ENCODE measurements at places on chromosomes 16 and 17.
A peak's percentile ranks its signal among the peaks of the same experiment; 100 is the strongest.

- ATAC-seq, result no peak
Measured at GRCh38 chr16:87684106-87684677, 81.6 kb downstream of the KLHDC4 start.

- ATAC-seq, result no peak
Measured at GRCh38 chr16:11098601-11099390, 154.4 kb downstream of the CLEC16A start.

- ATAC-seq, result no peak
Measured at GRCh38 chr16:1089439-1089821, 6.6 kb downstream of the C1QTNF8 start.

- ATAC-seq, result no peak
Measured at GRCh38 chr16:8722025-8722348, 47.6 kb downstream of the ABAT start.

- ATAC-seq, result no peak
Measured at GRCh38 chr17:60151355-60151754, 1.6 kb downstream of the CA4 start.

DNA sequence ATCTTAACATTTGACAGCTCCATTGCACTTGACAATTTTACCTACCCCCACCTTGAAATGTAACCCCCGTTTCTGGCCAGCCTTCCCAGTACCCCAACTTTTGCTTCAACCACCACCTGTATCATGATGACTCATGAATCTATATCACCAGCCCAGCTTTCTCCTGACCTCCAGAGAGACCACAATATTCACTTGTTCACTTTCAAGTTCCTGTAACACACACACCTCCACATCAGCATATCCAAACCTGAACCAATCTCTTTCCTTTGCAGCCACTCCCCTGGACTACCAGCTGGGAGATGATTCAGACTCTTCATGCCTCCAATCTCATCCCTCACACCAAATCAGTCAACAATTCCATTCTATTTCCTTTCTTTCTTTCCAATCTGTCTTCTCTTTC, 8.0 kb downstream of the SMG6 start:
- no peak for ATAC-seq

- no peak for ATAC-seq
Measured at GRCh38 chr17:80386341-80386740, 28.6 kb upstream of the ENDOV start.

DNA sequence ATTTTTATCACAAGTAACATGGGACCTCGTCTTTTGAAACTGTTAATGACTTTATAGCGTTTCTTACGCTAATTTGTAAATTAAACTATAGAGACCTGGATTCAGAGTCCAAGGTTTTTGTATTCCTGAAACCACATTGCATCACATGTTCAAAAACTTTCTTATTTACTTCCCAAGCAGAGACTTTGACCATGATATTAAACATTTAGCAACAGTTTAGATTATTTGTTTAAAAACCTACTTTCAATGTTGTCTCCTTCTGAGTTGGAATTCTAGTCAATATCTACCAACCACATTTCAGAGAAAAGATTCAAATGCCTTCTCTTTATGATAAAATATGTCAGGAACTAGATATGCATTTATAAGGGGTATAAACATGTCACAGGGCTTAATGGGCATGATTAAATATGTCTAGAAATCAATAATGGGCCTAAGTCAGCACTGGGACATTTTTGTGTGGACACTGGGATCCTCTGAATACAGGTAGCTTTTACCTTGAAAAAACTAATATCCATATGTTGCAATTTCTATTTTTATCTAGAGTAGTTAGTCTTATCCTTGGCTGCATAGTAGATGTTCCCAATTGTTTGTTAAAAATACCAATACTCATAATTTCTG, 6.3 kb upstream of the APOH start:
- no peak for ATAC-seq

GRCh38 chr16:68263559-68264127, 683 bp upstream of the SLC7A6 start:
- ATAC-seq, result no peak

DNA sequence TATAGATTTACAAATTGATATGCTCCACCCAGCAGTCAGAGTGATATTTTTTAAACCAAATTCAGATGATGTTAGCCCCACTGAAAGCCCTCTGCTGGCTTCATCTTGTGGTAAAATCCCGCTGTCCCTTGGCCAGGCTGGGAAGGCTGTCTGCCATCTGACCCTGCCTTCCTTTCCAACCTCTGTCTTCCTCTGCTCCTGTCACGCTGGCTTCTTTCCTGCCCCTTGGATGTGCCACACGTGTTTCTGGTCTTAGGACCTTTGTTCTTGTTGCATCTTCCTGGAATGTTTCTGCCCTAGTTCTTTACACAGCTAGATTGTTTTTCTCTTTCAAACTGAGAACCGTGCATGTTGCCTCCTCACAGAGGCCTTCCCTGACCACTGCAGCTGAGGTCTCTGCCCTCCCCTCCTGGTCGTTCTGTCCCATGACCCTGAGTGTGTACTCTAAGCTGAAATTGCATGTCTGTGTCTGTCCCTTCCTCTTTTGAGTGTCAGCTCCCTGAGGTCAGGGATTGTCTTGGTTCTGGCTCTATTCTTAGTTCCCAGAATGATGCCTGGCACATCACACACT, 11.4 kb downstream of the NT5M start:
- ATAC-seq, result no peak

DNA sequence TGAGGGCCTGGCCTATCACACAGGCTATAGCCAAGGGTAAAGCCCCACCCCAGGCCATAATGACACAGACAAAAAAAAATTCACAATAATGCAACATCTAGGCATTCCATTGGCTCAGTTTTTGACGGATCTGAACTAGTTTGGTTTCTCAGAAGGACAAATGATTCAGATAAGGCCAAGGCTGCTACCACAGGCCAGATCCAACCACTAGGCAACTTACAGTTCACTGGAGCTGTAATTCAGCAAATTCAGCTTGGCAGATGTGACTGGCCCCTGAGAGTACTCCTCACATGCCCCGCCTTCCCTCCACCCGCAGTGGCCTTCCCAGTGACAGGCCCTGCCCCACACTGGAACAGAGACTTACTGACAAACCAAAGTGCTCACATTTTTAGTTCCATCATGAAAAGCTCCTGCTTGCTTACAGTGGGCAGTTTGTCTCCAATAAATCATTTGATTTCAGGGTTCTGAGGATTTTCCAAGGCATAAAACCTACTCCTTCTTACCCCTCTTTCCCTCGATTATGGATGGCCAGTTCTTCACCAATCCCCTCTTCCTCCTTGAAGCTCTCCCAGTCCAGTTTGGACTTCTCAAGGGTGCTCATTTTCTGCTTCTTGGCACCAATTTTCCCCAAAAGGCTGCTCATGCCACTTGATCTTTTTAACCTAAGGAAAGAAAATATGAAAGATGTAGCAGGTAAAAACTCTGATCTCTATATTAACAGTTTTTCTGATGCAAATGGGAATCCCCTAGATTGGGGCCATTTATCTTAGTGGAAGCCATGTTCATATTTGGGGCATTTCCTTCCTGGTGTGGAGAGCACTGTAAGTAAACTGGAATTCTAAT, 53.3 kb upstream of the BCAR1 start:
- ATAC-seq, result peak; percentile 47

- no peak for ATAC-seq
Measured at GRCh38 chr16:75943705-75944514, 217.6 kb upstream of the CPHXL start.

- ATAC-seq, result no peak
Measured at GRCh38 chr17:76467366-76467765, at the start of gene AANAT. AANAT (plus strand) TSS chr17:76467603; CDS start chr17:76468747, 1,144 bp downstream.

DNA sequence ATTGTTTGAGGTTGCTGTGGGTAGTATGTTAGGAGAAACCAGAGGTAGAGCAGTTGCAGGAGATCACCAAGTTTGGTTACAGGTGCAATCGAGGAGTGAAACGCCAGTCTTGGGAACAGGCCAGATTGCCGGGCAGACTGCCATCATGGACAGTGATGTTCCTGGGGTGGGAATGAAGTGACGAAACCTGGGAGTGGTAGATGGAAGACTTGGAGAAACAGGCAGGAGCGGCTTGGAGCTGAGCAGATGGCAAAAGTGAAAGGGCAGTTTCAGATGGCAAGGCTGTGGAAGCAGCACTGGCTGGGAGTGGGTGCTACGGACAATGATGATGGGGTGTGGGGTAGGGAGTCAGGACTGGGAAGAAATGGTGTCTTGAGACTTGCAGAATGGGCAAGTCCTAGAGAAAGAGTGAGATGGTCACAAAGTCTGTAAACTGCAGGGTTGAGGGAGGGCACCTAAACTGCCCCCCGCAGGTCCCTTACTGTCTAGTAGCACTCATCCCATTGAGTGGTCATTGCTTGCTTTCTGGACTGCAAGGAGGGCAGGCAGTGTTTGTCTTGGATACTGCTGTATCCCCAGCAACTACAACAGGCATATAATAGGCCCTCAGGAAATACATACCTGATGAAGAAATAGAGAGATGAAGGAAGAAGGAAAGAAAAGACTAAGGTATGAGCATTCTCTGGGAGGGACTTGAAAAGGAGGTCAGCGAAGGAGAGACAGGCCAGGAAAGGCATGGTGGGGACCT, 29.5 kb upstream of the ULK2 start:
- ATAC-seq, result peak; percentile 15

DNA sequence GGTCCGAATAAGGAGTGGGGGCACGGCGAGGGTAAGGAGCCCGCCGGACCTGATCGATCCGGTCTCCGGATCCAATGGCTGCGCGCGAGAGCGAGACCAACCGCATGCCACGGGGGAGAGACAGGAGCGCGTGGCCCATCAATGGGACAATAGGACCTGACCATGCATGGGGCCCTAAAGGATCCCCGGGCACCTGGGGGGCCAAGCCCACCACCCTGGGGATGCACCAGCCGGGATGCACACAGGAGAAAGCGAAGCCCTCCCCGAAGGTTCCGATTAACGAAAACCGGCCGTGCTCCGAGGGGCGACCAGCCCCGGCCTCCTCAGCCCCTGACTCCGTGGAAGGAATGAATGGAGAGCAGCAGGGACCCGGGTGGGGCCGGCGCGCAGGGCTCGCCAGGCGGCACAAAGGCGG, 525 bp downstream of the JPT1 start:
- ATAC-seq, result peak; percentile 9

DNA sequence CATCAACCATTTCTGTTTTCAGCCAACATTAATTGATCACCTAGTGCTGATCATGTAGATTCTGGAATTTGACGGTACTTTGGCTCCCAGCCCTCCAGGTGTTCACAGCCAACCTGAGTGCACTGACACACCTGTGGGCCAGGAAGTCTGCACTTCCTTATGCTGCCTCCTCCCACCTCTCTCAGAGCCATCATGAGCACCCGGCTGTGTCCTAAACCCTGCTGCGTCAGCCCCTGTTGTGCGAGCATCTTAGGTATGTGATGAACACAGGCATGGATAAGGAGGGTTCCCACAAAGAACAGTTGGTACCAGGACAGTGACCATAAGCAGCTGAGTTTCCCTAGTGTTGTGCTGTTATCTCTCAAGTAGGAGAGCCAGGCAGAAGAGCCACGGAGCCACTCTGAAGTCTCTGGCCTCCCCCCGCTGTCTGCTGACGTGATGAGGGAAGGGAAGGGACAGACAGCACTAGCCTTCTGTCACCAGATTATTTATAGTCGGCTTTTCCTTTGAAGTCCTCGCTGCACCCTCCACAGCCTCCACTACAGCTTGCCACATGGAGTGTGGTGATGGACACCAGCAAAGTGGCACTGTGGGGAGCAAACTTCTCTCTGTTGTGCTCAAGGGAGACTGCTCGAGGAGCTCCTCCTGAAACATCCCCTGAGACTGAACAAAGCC, 162.8 kb upstream of the ANKFN1 start:
- no peak for ATAC-seq

DNA sequence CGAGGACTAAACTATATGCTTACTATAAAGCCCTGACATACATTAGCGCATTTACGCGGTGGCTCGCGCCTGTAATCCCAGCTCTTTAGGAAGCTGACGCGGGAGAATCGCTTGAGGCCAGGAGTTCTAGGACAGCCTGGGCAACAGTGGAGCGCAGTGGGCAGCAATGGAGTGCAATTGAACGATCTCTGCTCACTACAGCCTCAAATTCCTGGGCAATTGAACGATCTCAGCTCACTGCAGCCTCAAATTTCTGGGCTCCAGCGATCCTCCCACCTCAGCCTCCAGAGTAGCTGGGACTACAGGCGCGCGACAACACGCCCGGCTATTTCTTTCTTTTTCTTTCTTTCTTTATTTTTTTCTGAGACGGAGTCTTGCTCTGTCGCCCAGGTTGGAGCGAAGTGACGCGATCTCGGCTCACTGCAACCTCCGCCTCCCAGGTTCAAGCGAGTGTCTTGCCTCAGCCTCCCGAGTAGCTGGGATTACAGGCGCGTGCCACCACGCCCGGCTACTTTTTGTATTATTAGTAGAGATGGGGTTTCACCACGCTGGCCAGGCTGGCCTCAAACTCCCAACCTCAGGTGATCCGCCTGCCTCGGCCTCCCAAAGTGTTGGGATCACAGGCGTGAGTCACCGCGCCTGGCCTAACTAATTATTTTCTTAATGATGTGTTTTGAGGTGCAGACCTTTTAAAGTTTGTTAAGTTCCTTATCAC, 506 bp upstream of the COG7 start:
- peak; percentile 61 for ATAC-seq

DNA sequence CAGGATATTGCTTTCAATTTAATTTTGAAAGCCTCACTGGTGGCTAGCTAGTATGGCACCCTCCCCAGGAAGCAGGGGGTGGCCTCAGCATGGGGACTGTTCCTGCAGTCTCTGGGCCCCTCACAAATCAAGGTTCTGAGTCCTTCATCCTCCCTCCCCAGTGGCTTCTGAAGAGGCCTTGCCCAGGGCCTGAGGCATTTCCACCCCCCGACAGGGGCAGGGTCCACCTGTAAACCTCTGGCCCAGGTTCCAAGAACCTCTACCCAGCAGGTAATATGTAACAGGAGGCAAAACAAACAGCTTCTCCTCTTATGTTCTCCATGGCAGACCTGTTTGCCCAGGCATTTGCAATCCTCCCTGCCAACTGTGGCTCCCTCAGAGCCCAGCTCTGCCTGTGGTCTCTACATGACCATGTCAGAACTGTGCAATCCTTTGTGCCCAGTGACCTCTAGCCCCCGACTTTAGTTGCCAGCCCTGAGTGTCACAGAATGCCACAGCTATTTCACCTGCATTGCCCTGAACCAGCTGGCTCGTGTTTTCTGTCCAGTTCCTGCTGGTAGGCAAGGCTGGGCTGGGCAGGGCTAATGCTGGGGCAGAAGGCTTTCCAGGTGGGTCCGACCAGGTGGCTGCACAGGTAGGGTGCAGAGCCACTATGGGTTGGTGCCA, 14.3 kb downstream of the ACSF2 start:
- ATAC-seq, result no peak

- peak; percentile 75 for ATAC-seq
Measured at GRCh38 chr17:59837308-59838051, 55.3 kb downstream of the TUBD1 start.

DNA sequence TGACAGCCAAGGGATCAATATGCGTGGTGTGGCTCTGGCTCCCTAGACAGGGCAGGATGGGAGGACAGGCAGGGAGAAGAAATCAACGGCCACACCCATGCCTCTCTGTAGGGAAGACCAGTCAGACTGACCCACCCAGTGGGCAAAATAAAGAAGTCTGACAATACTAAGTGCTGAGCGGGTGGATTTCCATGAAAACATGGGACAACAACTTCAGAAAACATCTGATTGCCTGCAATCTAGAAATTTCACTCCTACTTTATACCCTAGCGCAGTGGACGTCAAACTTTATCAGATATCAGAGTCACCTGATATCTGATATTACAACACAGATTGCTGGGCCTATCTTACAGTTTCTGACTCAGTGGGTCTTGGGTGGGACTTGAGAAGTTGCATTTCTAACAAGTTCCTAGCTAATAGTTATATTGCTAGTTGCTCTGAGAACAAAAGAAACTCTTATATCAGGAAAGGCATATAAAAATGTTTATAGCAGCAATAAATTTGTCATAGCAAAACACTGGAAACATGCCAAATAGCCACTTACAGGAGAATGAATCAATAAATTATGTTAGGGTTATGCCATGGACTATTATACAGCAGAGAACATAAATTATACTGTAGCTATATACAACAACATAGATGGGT, 38.4 kb downstream of the C17orf67 start:
- ATAC-seq, result no peak
